A673 (cell line): ENCODE measurements at places on chromosomes 11 and 22.
A peak's percentile ranks its signal among the peaks of the same experiment; 100 is the strongest.

- no peak for DNase-seq
Measured at GRCh38 chr22:36340621-36341020, 47.1 kb downstream of the MYH9 start.

- DNase-seq = no peak
Measured at GRCh38 chr22:36726007-36726380, 22.4 kb upstream of the CACNG2 start.

DNA sequence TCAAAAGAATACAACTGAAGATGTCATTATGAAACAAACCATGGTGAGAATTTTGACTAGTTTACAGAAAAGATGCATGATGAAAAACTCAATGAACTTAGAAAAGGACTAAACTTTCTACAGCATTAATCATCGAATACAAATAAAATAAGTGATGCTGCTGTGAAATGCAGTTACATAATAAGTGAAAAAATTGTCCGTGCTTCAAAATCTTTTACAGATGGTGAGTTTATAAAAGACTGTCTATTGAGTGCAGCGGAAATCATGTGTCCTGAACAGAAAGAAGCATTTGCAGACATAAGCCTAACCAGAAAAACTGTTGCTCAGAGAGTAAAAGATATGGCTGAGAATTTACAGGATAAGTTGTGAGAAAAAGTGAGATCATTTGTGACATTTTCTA, 33.8 kb downstream of the NEAT1 start:
- no peak for DNase-seq

- DNase-seq = peak; percentile 90
Measured at GRCh38 chr22:18023509-18024275, 669 bp downstream of the MICAL3 start.

- no peak for DNase-seq
Measured at GRCh38 chr11:15374418-15374817, 259.7 kb downstream of the INSC start.

DNA sequence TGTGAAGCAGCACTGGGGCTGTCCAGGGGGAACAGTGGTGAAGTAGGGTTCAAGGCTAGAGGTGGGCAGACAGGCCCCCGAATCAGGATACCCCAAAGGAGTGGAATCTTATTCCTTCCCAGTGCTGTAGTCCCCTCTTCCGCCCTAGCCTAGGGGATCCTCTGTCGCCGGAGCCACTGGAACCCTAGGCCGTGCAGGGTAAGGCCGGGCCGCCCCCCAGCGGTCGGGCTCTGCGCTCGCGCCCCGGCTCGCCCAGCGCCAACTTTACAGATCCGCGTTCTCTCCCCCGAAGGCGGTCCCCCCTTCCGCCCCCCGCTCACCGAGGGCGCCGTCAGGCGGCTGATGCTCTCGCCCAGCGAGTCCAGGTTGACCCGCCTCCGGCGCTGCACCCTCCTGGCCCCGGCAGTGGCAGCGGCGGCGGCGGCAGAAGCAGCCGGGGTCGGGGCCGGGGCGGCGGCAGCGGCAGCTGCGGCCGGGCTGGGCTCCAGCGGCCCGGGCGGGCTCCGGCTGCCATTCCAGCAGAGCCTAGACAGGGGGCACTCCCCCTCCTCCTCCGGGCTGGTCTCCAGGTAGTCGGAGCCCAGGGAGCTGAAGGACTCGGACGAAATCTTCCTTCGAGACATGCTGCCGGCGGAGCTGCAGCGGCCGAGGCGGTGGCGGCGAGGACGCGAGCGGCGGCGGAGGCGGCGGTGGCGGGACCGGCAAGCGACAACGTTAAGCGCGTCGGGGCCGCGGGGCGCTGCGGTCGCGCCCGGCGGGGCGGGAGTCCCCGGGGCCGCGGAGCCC, 650 bp downstream of the GUCY1A2 start:
- peak; percentile 88 for DNase-seq

DNA sequence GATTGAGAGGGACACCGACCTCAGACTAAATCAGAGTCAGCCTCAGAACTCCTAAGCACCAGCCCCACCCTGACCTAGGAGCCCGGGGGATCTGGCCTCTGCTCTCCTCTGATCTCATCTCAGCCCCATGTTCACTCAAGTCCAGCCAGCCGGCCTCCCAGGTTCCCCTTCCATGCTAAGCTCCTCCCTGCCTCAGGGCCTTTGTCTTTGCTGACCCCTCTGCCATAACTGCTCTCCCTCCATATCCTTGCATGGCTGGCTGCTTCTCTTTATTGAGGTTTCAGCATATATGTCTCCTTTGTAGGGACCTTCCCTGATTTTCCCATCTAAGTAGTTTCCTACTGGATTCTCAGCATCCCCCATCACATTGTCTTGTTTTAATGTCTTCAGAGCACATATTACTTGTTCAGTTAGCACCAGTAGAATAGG, 780 bp upstream of the SLC15A3 start:
- no peak for DNase-seq

- no peak for DNase-seq
Measured at GRCh38 chr22:43110927-43111623, 525 bp downstream of the BIK start.

DNA sequence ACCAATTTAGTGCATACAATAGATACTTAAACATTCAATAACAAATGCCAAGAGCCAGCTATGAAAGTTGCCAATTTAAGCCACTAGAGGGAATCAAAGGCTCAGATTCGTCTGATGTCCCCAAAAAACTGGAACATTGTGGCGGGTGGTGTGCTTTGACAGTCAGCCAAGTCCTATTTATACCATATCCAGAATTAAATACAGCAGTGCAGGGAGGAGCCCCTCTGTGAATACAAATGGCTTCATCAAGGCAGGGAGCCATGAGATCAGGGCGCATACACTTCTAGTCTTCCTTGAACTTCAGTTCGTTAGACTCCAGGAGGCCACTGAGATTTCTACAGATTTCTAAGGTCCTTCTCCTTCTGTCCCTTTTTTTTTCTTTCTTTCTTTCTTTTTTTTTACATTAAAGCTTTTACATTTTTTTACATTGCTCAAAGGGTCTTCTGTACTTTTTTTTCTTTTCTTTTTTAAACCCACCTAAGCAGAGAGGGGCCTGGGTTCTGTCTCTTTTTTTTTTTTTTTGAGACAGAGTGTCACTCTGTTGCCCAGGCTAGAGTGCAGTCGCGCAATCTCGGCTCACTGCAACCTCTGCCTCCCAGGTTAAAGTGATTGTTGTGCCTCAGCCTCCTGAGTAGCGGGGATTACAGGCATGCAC, 41.5 kb upstream of the HSPA8 start:
- DNase-seq = peak; percentile 98

GRCh38 chr11:47366020-47366490, 12.3 kb downstream of the SPI1 start:
- no peak for DNase-seq

- DNase-seq = no peak
Measured at GRCh38 chr22:48806227-48806781, 1021.4 kb downstream of the BRD1 start.

DNA sequence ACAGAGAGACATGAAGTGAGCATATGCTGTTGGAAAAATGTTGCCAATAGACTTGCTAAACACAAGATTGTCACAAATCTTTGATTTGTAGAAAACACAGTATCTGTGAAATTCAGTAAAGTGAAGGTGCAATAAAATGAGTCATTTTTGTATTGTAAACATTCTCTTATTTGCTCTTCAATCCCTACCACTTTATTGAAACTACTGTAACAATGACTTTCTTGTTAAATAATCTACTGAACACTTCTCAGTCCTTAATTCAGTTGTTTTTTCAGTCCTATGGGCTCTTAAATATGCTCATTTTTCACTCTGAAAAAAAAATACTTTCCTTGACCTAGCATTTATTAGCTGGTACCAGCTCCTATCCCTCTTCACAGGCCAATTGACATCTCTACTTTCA, 531.9 kb downstream of the DLG2 start:
- DNase-seq = no peak

GRCh38 chr11:2399488-2400068, 972 bp upstream of the TSSC4 start:
- peak; percentile 14 for DNase-seq

DNA sequence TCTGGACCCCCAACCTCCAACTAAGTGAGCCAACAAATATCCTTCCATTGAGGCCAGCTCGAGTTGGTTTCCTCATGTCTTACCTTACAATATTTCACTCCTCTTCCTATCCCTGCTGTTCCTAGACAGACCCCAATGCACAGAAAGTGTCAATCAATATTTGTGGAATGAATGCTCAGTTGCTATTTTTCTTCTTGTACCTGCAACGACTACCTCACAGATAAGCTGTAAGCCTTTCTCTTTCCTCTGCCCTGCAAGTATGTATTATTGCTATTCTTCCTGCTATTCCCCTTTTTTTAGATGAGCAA, 26.8 kb upstream of the CREB3L1 start:
- no peak for DNase-seq

DNA sequence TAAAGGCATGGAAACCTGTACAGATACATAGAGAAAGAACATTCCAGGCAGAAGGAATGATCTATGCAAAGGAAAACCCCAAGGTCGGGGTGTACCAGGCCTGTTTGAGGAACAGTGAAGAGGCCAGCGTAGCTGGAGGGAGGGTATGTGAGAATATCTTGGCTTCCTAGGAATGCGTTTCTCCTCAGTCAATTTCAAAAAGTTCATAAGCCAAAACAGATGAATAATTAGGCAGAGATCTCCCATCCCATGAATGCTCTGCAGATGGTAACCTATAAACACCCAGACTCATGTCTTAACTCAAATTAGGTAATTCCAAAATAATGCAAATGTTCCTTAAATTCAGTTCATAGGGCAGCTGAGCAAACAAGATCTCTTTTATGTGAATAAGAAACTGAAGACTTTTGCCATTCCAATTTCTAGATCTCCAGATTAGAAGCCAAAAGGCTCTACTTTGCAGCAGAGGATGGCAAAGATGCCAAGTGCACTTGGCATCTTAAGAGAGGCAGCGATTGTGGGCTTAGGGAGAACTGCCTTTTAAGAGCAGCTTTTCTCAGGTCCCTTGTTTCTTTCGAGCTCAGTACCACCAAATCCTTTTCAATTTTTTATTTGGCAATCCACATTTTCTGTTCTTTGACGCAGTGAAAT, 13.2 kb downstream of the FAM118B start:
- no peak for DNase-seq

GRCh38 chr11:82701847-82702520, 31.7 kb downstream of the FAM181B start:
- peak; percentile 75 for DNase-seq

- peak; percentile 43 for DNase-seq
Measured at GRCh38 chr22:31343235-31344191, 2.6 kb downstream of the PATZ1 start.

- DNase-seq = no peak
Measured at GRCh38 chr11:48184452-48184851, 32.2 kb upstream of the OR4B1 start.

GRCh38 chr11:119173453-119173852, 4.9 kb downstream of the NLRX1 start:
- DNase-seq = no peak

- DNase-seq = no peak
Measured at GRCh38 chr11:117720061-117720511, 76.9 kb downstream of the DSCAML1 start.

DNA sequence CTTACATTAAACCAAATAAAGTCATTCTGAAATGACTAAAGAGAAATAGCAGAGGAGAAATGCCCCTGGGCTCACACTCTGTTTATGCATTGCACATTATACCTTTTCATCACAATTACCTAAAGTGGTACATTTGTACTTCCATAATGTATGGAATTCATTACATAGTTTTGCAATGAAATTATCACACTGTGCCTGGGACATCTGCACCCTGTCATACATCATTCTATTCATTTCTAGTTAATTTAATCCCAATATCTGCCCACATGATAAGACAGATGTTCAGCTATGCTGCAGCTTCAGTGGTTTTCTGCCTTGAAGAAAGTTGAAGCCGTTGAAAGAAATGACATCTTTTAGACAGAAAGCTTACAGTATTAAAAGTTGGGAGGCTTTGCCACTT, 580.0 kb downstream of the SOX6 start:
- no peak for DNase-seq

- no peak for DNase-seq
Measured at GRCh38 chr22:35148381-35148780, 82.4 kb downstream of the ISX start.

DNA sequence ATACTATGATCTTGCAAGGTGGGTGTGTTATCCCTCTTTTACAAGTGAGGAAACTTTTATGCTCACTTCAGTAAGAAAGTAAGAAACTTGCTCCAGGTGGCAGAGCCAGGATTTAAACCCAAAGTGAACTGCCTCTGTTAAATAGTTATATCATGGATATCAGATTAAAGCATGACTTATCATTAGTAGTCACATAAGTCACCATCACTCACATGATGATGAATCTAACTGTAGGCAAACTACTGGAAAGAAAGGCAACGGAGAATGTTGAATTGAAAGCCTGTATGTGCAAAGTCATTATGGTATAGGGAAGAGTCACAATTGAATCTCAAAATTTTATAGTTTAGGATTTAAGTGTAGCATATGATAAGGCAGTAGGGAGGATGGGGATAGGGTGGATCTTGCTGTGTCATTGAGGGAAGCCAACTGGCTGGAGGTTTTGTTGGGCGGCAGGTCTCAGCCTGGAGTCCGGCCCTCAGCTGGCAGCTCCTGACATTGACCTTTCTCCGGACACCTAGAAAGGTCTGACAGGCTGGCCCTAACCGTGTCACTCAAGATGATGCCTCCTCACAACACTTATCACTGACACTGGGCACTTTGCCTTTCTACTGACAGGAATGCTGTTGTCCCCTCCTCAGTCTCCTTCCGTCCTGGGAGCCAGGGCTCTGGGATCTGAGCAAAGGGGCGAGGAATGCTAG, 98.3 kb downstream of the EMSY start:
- no peak for DNase-seq

GRCh38 chr11:128876133-128876650, 9.1 kb upstream of the KCNJ1 start:
- DNase-seq = no peak

DNA sequence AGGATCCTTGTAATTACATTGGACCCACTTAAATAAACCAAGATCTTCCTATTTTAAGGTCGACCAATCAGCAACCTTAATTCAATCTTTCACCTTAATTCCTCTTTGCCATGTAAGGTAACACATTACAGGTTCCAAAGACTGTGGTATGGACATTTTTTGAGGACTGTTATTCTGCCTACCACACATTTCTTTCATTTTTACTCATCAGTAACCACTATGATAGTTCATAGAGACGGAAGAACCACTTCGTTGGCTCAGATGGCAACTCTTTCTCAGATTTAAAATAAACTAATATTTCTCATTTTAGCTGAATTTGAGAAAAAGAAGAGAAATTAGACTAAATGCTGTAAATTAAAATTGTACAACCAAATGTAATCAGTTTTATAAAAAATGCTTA, 96.3 kb downstream of the PAX6 start:
- DNase-seq = no peak

GRCh38 chr22:17035246-17035645, 27.2 kb upstream of the GAB4 start:
- no peak for DNase-seq
